NCI-H510A (cell line): ENCODE measurements at places on chromosomes 2 and 18.

DNA sequence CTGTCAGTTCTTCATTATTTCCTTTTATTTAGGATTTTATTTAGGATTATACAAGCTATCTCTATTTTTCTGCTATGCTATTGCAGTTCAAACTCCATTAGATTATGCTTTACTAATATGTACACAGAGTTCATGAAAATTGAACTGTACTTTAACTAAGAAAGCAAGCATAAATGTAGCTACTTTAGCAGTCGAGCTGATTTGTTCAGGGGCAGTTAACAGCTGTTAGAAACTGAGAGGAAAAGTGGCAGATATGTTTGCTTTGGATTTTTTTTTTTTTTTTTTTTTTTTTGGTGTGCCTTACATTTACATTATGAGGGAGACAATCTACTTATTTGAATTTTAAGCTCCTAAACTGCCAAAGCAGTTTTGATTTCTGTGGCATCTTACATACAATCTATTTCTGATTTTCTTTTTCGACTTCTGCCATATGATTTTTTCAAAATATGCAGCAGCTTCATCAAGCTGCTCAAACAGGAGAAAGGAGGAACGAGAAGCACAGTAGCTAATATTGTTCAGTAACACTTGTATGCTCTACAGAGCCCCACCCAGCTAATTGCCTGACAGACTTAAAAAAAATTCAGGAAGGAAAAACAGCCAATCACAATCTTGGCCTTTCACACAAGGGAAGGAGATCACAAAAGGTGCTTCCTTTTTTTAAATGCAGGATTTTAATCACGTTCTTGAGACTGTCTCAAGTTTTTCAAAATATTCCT is 233.4 kb upstream of the SIX3 start:
- peak; percentile 9 for DNase-seq

DNA sequence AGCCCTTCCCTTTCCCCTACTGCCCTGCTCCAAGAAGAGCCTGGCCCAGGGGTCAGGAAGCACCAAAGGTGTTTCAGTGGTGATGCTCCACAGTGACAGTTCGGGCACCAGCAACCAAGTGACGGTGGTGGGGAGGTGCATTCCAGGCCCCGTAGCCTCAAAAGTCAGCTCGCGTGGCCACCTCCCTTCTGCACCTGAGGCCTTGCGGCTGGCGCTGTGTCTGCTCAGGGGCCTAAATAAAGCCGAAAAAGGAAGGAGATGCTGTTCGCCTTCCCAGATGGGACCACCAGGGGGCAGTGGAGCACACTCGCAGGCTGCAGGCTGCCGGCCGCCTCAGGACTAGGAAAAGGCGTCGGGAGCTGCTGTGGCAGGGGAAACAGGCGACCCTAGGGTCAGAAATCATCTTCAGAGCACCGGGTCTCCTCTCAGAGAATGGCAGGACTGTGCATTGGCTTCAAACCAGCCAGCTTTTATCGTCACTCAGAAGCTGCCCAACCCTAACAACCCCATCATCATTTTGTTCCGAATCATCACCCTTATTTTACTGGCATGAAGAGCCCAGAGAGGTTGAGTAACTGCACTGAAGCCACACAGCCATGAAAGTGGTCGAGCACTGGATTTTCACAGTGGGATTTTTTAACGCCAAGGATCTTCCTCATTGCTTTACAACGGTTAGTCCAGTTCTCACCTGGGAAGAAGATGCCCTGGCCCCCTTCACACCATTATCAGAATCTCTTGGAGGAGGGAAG is 213.0 kb upstream of the CELF4 start:
- peak; percentile 48 for DNase-seq

DNA sequence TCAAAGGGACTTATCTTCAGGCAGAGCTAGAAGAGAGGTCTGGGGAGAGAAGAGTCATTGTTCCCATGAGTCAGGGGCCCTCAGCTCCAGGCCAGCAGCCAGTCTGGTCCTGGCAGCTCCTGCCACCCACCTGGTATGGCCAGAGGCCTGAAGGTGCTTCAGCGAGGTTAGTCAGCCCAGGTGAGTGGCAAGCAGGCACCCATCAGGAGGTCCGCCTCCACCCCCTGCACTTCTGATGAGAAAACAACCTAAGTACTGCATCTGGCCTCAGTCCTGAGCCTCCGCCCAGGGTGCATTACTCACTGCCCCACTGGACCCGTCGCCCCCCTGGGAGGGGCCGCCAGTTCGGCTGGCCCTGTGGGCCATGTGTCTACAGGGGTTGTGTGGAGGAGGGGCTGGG is 130.2 kb downstream of the INHBB start:
- no peak for DNase-seq

DNA sequence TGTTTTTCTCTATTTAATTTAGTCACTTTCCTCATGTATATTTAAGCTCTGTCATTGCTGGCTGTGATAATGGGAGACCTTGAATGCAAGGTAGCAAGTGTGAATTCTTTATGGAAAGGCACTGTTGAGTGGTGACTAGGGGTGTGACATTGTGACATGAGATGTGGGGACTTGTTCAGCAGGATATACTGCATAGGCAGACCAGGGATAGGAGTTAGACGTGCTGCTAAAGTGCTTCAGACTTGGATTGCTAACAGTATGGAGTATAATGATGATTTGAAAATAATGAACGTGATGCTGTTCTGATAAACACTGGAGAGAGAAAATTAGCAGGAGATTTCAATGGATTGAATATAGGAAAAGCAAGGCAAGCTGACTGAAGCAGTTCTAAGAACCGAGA is 135.1 kb downstream of the NCOA1 start:
- DNase-seq: no peak

- no peak for DNase-seq
These were observed 329.3 kb downstream of the GPD2 start for GRCh38 chr2:156765450-156765849.
